ENCODE measurements at places on chromosomes 5 and 9. TPM values are rescaled to one million over a fixed set of nuclear protein-coding genes. Genes with fewer than 3 reads are reported as not detected.

- DNase-seq = no peak
These were observed 281.1 kb downstream of the FER start for GRCh38 chr5:109028608-109029299.

DNA sequence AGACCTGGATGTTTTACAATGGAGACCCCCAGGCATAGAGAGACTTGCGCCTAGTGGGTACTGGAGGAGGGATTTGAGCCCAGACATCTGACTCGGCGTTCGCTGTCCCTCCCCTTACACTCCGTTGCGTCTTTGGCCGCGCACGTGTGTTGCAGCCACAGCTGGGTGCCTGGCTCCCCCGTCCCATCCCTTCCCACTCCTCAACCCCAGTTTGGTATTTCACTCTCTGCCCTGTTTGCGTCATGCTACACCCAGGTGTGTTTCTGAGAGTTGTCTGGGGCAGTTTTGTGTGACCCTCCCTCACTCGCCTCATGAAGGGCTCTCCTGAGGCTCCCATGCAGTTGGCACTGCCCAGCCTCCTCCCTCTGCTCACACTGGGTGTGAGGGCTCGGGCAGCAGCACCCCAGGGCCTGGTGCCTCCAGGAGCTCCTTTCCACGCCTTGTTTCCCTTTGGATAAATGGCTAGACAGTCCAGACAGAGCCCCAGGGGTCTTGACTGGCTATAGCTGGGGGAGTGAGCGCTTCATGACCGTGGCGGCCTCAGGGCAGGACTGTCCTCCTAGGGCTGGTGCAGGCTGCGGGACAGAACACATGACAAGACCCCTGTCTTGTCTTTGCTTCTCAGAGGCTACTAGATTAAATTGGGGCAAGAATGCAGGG is 13.6 kb downstream of the TCF7 start:
- no peak for DNase-seq

- DNase-seq = no peak
These were observed 97.0 kb upstream of the VCAN start for GRCh38 chr5:83374547-83374946.

DNA sequence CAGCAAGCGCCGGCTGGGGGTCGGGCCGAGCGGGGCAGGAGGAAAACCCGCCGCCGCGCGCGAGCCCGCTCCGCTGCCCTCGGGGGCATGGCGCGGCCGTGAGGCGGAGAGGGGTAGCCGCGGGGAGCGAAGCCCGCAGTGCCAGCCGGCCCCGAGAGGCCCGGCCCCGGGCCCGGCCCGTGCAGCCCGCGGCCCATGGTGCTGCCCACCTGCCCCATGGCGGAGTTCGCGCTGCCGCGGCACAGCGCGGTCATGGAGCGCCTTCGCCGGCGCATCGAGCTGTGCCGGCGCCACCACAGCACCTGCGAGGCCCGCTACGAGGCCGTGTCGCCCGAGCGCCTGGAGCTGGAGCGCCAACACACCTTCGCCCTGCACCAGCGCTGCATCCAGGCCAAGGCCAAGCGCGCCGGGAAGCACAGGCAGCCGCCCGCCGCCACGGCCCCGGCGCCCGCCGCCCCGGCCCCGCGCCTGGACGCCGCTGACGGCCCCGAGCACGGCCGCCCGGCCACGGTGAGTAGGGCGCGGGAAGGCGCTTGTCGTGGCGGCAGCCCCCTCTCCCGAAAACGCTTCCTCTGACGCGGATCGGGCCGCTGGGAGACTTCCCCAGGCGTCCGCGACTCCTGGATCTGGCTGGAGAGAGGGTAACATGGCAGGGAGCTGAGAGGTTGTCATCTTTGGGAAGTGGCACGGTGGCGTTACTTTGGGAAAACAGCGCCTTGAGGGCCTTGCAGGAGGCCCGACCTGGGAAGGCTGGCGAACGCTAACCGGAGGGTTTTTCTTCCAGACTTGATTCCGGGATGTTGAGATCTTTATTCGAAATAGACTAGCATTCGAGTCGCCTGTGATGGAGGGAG is 523 bp downstream of the MAML1 start:
- peak; percentile 53 for DNase-seq

DNA sequence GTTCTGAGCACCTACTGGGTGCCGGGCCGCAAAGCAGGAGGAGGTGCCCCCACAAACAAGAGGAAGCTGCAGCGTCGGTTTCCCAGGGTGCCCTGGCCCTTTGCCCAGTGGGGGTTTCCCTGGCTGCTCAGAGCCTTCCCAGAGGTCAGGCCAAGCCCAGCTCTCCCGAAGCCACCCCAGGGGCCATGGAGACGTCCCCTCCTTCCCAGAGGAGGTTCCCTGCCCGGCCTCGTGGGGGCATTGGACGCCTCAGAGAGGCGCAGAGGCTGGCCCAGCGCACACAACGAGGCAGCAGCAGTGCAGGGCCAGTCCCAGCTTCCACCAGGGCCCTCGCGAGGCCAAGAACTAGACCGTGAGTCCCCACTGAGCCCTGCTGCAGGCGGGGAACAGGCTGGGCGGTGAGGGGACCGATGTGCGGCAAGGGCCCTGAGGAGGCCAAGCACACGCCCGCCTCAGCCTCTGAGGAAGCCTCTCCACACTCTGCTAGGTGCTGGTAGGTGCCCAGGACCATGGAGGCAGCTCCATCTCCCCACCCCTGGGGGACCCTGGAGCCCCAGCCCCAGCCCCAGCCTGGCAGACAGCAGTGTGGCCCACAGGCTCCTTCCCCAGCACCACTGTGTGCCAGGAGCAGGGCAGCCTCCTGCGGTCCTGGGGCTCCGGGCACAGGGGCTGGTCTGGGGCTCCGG is 7.0 kb downstream of the DIPK1B start:
- no peak for DNase-seq

GRCh38 chr9:129232839-129233591 is 55.0 kb upstream of the IER5L start:
- no peak for DNase-seq

The IFNA2 gene
- total RNA-seq = not detected

- no peak for DNase-seq
These were observed 19.5 kb upstream of the GOLGA1 start for GRCh38 chr9:124960409-124960752.

DNA sequence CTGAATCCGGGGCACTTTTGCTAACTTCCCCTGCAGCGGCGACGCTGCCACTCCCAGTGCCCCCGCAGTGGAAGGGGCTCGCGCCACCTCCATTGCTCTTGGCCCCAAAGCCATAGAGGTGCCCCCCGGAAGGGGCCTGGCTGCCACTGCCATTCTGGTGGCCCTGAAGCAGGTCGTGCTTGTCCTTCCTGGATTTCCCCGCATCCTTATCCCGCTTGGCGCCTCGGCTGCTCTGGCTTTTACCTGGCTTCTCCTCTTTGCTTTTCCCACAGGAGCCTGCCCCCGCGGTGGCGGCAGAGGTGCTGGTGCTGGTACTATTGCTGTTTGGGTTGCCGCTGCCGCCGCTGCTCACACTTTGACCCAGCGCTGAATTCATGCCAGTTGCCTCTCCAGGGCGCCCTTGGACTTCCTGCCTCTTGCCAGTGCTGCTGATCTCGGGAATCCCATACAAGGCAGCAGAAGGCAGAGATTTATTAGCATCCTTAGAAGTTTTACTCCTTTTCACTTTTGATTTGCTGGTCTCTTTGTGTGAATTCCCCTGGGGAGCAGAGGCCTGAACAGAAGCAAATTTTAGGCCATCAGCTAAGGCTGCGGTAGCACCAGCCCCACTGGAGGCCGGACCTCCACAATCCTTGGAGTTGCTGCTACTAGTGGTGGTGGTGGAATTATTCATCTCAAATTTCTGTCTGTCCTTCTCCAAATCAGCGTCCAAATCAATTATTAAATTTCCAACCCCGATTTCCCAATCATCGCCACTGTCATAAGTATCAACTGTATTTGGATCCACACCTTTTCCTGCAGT is 2.1 kb downstream of the ZNF608 start:
- DNase-seq = no peak

- DNase-seq = no peak
These were observed 50.1 kb downstream of the SLIT3 start for GRCh38 chr5:169250887-169251286.

DNA sequence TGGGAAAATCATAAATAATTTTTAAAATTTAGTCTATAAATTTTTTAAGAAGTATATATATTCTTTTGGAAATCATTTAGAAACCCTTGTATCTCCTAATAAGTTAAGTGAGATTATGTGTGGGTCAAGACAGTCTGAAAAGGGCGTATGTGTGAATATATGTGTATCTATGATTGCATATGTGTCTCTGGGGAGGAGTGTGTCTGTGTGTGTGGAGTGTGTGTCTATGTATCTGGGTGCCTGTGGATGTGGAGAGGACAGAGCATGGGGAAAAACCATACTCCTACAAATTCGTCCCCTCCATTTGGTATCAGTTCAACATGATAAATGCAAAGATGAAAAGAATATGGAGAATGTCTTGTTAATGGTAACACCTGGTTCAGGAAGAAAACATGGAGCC is 342.0 kb upstream of the ACTBL2 start:
- DNase-seq = no peak

DNA sequence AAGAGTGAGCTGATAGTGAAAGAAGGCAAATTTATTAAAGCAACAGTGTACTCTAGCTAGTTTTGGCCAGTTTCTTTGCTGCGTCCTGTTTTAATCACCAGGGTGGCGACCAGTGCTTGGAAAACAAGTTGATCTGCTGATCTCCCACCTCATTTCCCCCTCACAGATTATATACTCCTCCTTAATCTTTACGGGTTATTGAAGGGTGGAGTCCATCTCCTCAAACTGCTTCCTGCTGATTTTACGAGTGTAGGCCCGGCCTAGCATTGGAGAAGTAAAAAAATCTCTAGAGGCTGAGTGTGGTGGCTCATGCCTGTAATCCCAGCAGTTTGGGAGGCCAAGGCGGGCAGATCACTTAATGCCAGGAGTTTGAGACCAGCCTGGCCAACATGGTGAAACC is 14.0 kb upstream of the CFAP95 start:
- DNase-seq = no peak

DNA sequence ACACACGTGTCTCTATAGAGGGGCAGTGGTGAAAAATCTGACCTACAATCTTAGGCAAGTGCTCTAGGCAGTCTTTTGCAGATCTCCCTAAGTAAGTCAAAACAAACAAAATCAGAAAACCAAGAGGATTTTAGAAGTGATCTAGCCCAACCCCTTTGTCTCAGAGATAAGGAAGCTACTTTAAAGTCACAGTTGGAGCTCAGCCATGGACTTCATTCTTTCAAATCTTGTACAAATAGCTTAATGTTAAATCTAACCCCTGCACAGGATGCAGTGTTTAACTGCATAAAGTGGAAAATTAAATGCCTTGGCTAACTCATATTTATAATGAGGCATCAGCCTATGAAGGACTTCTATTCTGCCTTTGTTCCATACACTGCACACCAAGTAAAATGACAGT is 135.1 kb upstream of the RFX3 start:
- no peak for DNase-seq

DNA sequence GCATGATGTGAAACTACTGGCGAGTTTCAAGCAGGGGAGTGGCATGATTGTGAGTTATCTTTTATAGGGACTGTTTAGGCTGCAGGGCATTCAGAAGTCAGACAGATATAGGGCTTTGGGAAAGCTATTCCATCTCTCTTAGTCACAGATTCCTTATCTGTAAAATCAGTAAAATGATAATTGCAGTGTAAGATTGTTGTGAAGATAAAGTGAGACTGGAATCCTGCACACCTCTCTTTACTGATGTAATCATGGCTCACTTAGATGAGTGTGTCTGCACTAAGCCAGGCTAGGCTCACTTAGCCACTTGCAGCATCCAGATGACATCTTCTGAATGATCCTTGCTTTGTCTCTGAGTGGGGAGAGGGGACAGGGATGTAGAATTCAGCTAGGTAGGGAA is 81.8 kb upstream of the MAMDC2 start:
- no peak for DNase-seq

The KIAA1958 gene
- total RNA-seq = 6.2 TPM

The STPG3 gene
- not detected for total RNA-seq

GRCh38 chr5:68344447-68345111 is 129.0 kb downstream of the PIK3R1 start:
- no peak for DNase-seq

The DND1 gene
- 6.4 TPM for total RNA-seq

- DNase-seq = no peak
These were observed 1.0 kb downstream of the NAIF1 start for GRCh38 chr9:128065907-128066712.

The CER1 gene
- total RNA-seq = not detected

GRCh38 chr5:173873306-173873922 is 14.7 kb upstream of the CPEB4 start:
- no peak for DNase-seq

The MELK gene
- 0.67 TPM for total RNA-seq

The MARCHF11 gene
- total RNA-seq = not detected

The HAVCR2 gene
- 3.2 TPM for total RNA-seq

- DNase-seq = no peak
These were observed 6.5 kb upstream of the FBXO10 start for GRCh38 chr9:37582548-37583157.

DNA sequence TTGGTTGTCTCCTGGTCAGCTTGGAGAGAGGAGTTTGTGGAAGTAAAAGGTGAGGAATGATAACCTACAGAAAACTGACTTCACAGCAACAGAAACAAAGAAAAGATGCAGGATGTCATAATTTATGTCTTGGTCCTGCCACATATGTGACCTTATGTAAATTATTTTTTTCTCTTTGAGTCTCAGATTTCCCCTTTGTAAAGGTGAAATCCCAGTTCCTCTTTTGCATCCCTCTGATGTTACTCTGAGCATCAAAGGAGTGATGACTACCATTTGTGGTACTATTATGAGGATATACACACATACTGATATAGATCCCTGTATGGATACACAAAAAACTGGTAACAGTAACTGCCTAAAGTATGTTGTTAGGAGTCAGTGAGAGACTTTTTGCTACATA is 1.4 kb upstream of the THG1L start:
- no peak for DNase-seq

The CTNND2 gene
- not detected for total RNA-seq
